ENCODE measurements at places on chromosomes 11 and 22. TPM values are rescaled to one million over a fixed set of nuclear protein-coding genes. Genes with fewer than 3 reads are reported as not detected.
A peak's percentile ranks its signal among the peaks of the same experiment; 100 is the strongest.

SLC37A2 gene
- 1.4 TPM for total RNA-seq

NCAPH2 gene
- total RNA-seq = 31.9 TPM

RASGRP2 gene
- 45.2 TPM for total RNA-seq

DNA sequence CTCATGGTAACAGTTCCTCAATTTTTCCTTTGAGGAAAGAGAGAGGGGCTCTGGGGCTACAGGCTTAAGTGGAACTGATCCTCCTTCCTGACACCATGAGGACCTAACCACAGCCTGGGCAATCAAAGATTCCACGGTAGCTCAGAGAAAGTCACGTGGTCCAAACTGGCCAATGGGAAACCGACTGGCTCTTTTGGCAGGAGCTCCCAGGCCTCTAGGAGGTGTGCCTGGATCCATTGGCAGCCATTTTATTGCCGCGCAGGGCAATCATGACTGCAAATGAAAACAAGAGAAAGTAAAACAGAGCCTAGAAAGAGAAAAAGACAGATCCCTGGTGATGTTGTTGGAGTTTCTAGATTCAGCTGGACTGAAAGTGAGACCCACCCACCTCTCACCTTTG lies 27.3 kb upstream of the ASPHD2 start:
- DNase-seq = no peak

DNA sequence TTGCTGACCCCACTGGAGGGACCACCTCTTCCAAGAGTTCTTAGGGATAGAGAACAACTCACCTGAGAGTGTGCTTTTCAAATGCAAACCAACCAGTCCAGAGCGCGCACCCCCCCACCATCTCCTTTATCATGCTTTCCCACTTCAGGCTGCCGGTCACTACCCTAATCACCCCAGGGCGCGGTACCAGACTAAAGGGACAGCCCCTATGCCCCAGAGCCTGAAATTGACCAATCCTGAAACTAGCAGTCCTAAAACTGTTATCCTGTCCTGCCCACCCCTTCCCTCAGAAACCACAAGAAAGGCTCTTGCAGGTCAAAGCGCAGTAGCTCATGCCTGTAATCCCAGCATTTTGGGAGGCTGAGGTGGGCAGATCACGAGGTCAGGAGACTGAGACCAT lies 37.0 kb downstream of the NEAT1 start:
- DNase-seq = no peak

DNA sequence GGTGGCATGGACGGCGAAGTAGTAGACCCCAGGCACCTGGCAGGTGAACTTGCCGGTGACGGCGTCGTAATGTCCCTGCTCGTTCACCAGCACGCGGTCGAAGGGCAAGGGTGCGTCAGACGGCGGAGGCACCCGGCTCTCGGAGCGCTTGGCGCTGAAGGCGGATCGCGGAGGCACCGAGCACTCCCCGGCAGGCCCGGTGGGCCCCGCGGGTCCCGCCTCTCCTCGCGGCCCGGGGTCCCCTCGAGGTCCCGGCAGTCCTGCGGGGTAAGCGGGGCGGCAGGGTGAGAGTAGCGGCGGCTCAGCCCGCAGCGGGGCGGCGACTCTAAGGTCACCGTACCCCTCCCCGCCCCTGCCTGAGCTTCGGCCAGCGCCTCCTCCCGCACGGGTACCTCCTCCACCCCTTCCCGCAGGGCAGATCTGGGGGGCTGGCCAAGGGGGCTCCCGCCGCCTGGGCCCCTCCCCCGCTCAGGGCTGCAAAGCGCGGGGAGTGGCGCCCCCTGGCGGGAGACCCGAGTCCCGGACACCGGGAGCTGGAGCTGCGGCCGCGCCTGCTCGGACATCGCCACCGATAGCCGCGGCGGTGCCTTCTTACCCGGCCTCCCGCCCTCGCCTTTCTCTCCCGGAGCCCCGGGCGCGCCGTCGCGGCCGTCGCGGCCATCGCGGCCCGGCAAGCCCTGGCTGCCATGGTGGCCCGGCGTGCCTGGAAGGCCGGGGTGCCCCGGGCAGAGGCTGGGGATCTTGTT lies 921 bp downstream of the C1QTNF5 start:
- DNase-seq = peak; percentile 77

- no peak for DNase-seq
Observed at GRCh38 chr11:61793083-61793828, 545 bp downstream of the FEN1 start.

DNA sequence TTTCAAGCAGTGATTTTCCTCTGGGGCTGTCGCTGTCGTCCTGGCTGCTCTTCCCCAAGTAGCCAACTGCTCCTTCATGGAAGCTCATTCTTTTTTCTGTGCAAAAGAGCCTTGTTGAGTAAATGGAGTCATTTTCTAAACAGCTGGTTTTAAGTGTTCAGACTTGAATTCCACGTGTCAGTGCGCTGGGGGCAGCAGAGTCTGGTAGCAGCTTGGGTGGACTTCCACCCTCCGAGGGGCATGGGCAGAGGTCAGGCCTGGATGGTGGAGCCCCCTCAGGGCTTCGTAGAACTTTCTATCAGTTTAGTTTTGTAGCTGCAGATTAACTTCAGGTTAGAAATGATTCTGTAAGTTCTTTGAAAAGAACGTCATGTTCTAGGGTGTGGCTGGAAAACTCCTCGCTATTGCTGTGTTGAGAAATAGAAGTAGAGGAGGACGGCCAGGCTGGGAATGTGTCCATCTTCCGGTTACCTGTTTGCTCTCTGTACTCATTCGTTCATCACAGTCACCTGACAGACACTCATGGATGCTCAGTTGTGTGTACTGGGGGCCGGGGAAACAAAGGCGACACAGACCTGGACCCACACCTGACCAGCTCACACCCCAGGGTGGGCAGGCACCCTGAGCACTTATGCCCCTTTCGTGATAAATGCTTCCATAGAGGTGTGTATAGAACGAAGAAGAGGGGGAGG lies 270.7 kb downstream of the TBC1D22A start:
- DNase-seq = no peak

DNA sequence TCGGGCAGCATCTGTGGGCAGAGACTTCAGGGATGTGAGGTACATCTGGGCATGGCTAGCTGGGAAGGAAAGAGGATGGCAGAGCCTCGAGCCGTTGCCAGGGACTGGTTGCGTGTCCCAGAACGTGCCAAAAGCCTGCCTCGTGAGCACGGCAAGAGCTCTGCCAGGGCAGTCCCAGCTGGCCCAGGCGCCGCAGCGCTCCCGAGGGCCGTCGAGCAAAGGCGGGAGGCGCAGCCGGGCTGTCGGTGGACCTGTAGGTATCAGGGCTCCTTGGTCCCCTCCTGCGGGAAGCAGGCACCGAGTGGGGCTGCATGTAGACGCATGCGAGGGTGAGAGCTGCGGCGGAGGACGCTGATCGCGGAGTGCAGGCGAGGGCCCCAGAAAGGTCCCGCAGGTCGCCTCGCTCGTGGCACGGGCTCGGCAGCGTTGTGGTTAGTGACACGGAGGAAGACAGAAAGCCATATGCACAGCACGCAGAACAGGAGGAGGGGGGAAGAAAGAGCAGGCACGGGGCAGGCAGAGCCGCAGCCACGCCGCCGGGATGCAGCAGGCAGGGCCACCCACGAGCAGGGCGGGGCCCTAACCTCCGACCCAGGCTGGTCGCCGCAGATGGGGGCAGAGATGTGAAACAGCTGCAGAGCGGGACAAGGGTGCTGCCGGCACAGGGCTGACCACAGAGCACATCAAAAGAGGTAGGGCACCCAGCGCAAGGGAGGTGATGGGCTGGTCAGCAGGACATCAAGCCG lies 18.0 kb downstream of the LSP1 start:
- DNase-seq = peak; percentile 34

DNA sequence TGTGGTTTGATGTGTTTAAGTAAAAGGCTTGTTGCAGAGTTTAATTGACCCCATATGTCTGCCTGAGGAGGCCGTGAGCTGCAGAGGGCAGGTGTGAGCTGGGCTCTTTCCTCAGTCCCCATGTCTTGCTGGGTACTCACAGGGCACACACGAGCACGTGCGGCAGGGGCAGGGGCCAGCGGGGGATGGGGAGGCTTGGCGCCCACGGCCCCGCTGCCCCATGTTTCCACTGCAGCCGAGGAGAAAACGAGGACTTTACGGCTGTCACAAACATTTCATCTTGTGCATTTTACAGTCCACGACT lies 24.7 kb upstream of the CCDC188 start:
- DNase-seq = no peak

- peak; percentile 54 for DNase-seq
Observed at GRCh38 chr11:504053-504993, 2.7 kb downstream of the RNH1 start.

DNA sequence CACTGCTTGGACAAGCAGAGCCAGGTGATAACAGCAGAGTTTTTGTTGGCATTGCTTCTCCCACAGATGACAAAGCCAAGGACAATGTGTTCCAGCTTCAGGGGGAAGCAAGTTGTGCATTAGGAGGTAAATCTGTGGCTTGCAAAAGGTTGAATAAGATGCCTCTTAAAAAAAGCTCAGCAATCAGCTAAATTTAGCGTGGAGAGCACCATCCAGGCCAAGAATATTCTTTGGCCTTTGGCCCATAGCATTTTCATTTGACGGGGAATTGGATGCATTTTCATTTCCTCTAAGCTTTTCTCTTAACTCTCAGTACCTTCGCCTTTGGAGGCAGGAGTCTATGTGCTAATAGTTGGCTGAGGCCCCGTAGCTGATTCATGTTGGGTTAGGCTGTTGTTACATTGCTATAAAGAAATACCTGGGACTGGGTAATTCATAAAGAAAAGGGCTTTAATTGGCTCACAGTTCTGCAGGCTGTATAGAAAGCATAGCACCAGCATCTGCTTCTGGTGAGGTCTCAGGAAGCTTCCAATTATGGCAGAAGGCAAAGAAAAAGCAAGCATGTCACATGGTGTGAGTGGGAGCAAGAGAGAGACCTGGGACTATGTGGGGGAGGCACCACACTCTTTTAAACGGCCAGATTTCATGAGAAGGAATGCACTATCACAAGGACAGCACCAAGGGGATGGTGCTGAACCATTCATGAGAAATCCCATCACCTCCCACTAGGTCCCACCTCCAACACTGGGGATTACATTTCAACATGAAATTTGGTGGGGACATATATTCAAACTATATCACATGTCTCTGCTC lies 350.1 kb upstream of the C11orf87 start:
- no peak for DNase-seq

DNA sequence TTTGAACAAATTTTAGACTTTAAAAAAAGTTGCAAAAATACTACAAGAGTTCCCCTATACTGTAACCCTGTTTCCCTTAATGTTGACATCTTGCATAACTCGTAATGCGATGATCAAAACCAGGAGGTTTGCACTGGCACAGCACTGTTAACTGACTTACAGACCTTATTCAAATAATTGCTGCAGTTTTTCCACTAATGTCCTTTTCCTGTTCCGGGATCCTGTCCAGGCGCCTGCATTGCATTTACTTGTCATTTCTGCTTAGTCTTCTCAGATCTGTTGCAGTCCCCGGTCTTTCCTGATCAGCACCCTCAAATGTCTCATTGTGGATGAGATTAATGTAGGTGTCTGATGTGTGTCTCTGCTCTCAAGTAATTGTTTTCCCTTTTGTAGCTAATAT lies 32.0 kb downstream of the APLP2 start:
- DNase-seq = no peak

DNA sequence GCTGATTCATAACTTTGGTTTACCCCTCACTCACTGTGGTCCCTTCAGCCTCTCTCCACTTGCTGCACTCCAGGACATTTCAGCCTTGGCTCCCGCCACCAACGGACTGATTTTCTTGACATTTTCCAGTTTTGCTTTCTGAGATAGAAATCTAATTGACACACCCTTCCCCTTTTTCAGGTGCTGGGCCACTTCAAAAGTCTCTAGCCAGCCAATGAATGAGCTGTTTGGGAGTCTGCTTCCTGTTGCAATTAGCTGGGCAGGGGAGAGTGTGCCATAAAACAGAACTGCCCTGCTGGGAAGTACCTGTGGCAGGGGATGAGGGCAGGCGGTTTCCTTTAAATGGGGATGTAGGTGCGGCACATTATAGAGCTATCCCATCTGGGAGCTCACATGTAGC lies 21.1 kb upstream of the PLET1 start:
- DNase-seq = no peak

DNA sequence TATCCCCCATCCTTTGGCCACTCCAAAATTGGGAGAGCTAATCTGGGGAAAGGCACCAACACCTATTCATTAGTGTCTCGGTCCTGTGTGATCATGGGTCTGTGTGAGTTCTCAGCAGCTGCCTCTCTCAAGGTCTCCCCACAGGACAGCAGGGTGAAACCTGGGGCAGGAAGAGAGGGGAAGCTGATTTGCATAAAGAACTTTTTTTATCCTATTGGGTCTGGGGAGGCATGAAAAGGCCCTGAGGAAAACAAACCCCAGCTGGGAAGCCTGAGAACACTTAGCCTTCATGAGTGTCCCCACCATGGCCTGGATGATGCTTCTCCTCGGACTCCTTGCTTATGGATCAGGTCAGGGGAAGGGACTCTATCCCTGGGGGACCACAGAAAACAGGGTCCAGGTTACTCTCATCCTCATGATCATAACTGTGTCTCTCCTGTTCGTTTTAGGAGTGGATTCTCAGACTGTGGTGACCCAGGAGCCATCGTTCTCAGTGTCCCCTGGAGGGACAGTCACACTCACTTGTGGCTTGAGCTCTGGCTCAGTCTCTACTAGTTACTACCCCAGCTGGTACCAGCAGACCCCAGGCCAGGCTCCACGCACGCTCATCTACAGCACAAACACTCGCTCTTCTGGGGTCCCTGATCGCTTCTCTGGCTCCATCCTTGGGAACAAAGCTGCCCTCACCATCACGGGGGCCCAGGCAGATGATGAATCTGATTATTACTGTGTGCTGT lies 116.0 kb upstream of the TOP3B start:
- no peak for DNase-seq
